Hypothalamus (tissue), 51 donors: ENCODE measurements at places on chromosomes 2 and 18.

GRCh38 chr2:107466241-107466640, 360.5 kb upstream of the RGPD4 start:
- no peak for DNase-seq

GRCh38 chr2:127320586-127321275, 26.8 kb upstream of the ERCC3 start:
- no peak for DNase-seq

DNA sequence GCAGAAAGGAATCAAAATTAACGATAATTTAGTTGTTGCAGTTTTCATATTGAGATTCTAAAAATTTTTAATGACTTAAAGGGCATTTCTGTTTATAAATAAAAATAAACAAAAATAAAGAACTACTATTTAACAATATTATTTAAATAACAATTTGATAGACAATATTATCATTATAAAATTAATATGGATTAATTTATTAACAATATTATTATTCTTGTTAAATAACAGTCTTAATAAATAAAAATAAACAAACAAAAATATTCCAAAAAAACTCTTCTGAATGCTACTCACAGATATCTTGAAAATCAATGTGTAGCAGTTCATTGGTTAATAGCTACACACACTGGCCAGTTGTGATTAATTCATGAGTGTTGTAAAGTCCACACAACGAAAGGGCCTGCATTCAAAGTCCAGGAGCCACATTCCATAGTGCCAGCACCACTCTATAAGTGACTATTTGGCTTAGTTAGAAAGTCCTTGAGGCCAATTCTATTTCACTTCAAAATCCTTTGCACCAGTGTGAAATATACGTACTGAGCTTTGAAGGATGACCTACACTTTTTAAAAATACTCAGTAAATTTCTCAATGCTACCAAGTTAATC, 117.1 kb downstream of the ZNF521 start:
- DNase-seq: no peak

DNA sequence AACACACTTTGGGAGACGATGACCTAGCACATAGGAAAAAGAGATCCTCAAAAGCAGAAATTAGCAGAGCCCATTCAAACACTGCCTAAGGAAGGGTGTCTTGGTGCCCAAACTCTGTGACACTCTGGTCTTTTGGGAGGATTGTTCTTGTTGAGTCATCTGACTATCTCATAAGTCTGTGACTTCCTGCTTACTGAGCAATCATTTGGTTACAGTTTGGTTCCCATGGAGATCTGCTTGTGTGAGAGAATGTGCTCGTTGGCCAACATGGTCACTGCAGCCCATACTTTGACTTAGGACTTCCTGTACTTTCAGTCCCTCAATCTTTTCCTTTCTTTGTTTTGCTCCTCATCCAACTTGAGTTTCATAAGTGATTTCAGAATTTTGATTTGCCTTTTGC, 602.9 kb downstream of the NYAP2 start:
- DNase-seq: no peak
